ENCODE measurements at places on chromosomes 5 and 9.
A peak's percentile ranks its signal among the peaks of the same experiment; 100 is the strongest.

DNA sequence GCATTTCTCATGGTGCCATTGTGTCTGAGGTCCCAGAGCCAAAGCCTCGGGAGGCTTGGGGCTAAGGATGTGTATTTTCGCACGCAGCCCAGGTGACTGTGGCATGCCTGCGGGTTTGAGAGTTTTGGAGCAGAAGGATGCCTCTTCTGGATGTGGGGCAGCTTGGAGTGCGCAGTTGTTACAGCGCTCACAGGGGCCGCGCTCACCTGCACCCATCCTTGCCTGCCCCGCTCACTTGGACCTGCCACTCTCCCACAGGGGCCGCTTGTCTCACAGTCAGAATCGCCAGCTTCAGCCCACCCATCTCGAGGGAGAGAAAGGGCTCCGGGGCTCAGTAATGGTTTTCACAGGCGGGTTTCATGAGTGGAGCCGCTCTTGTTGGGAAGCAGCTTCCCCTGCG is 132.9 kb downstream of the MVB12B start:
- DNase-seq: no peak

- no peak for DNase-seq
Observed at GRCh38 chr5:9496801-9497200, 49.1 kb downstream of the SEMA5A start.

GRCh38 chr9:93952784-93953495 is 2.2 kb downstream of the BARX1 start:
- peak; percentile 46 for DNase-seq

GRCh38 chr5:116075191-116075831 is 9.5 kb upstream of the COMMD10 start:
- DNase-seq: no peak

DNA sequence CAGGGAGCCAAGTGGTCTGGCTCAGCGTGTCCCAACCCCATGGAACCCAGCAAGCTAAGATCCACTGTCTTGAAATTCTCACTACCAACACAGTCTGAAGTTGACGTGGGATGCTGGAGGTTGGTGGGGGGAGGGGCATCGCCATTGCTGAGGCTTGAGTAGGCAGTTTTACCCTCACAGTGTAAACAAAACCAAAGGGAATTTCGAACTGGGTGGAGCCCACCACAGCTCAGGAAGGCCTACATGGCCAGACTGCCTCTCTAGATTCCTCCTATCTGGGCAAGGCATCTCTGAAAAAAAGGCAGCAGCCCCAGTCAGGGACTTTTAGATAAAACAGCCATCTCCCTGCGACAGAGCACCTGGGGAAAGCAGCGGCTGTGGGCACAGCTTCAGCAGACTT is 17.1 kb upstream of the FBXL17 start:
- DNase-seq: no peak

DNA sequence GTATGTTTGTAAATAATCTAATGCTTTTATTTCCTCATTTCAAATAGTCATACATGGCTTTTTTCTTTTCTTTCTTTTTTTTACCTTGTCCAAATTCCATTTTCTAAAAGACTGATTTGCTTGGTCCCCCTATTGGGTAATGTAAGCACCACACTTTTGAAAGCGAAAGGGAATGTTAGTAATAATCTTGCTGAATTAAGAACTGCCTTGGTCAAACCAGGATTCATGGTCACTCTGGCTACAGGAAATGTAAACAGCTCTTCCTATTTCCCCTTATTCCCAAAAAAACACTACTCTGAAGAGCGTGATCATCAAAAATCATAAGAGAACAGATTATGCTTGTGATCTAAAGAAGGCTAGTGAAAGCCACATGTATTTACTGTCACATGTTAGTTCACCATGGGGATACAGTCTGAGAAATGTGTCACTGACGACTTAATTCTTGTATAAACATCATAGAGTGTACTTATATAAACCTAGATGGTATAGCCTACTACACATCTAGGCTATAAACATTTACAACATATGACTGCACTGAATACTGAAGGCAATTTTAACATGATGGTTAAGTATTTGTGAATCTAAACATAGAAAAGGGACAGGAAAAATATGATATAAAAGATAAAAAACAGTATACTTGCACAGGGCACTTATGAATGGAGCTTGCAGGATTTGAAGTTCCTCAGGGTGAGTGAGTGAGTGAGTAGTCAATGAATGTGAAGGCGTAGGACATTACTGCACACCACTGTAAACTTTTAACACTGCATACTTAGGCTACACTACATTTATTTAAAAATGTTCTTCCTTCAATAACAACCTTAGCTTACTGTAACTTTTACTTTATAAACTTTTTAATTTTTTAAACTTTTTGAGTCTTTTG is 75.3 kb downstream of the HMGCR start:
- DNase-seq: no peak

DNA sequence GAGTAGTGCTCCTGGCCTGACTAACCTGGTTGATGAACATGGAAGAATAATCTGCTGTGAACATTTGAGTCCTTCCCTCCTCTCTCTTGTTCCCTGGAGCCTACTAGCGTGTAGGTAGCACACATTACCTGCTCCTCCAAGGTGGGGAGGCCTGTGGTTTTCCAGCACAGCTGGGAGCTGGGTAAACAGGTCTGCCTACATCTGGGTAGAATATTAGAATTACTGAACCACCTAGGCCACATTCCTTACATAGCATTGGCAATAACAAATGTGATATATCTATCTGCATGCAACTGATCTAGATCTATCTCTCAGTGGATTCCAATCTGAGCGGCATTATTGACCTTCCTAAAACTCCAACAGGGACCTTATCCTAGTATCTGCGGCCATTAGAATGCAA is 151.0 kb upstream of the ZNF366 start:
- DNase-seq: no peak

- DNase-seq: no peak
Observed at GRCh38 chr5:100828071-100828897, 74.8 kb downstream of the ST8SIA4 start.

- no peak for DNase-seq
Observed at GRCh38 chr5:38022631-38023030, 182.8 kb upstream of the GDNF start.

DNA sequence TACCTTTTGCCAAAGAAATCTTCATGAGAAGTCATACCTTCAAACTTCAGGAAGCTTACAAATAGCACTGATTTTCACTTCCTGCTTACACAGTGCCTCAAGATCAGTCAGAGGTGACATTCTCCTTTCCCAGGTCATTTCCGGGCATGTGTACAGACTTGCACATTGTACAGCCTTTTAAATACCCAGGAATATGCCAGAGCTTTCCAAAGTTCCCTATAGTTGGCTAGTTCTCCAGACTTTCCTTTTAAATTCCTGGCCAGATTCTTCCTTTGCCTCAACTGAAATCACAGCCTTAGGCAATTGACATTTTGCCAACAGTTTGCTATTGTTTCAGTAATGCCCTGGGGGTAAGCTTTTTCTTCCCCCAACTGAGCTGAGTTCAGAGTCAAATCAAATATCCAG is 47.2 kb downstream of the RFX3 start:
- no peak for DNase-seq

GRCh38 chr9:126371007-126371870 is 44.6 kb downstream of the MVB12B start:
- peak; percentile 46 for DNase-seq

DNA sequence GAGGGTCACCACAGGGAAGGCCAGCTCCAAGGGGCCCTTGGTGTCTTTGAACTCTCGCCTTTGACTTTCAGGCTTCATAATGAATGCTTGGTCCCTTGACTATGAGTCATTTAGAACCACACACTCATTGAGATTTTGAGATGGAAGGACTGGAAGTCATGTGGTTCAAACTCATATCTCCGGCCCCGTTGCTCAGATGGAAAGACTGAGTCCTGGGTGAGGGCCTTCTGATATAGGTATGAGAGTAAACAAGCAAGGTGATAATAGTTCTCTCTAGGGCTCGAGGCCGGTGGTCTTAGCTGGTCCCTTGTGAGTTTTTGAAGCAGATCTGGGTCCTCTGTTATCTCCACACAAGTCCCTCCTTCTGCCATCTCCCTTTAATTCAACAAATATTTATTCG is 210.6 kb downstream of the PAX5 start:
- DNase-seq: no peak

Measured in WTC11 (cell line).